ENCODE measurements at places on chromosomes 13 and 19.

- DNase-seq = no peak
Observed at GRCh38 chr13:100895651-100896050, 221.1 kb upstream of the TMTC4 start.

DNA sequence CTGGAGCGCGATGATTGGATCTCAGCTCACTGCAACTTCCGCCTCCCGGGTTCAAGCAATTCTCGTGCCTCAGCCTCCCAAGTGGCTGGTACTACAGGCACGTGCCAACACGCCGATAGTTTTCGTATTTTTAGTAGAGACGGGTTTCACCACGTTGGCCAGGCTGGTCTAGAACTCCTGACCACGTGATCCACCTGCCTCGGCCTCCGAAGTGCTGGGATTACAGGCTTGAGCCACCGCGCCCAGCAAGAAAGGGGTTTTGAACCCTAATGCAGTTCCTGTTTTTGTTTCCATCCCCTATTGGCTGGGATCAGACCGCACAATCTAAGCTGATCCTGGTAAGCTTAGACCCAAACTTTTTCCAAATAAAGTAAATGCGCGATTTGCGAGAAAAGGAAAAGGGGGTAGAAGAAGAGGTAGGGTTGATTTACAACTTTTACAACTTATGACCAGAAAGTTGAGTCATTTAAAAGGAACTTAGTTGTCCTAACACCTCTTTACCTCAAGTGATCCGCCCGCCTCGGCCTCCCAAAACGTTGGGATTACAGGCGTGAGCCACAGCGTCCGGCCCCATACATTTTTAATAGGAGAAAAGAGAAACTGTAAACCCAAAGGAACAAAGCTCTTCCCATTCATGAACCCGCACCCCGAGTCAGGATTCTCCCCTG lies 764 bp downstream of the ZNF626 start:
- DNase-seq = no peak

DNA sequence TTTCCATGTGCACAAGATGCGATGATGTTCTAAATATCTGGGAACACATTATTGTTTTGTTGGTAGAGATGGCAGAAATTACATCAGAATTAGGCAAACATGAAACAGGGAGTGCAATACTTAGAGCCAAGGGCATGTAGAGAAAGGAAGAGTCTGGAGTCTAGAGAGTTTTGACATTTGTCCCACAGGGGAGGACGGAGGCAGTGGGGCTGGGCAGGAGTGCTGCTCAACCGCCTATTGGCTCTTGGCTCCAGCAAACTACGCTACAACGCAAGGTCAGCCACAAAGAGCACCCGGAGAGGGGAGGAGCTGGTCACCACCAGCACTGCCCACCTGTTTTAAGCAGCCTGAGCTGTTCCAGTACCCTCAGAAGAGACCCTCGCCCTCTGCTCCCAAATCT lies 108.3 kb downstream of the ABCC4 start:
- no peak for DNase-seq

- no peak for DNase-seq
Observed at GRCh38 chr13:76175961-76176725, 540.0 kb downstream of the LMO7 start.

GRCh38 chr19:39144290-39145071 lies 18.9 kb downstream of the PAK4 start:
- no peak for DNase-seq

DNA sequence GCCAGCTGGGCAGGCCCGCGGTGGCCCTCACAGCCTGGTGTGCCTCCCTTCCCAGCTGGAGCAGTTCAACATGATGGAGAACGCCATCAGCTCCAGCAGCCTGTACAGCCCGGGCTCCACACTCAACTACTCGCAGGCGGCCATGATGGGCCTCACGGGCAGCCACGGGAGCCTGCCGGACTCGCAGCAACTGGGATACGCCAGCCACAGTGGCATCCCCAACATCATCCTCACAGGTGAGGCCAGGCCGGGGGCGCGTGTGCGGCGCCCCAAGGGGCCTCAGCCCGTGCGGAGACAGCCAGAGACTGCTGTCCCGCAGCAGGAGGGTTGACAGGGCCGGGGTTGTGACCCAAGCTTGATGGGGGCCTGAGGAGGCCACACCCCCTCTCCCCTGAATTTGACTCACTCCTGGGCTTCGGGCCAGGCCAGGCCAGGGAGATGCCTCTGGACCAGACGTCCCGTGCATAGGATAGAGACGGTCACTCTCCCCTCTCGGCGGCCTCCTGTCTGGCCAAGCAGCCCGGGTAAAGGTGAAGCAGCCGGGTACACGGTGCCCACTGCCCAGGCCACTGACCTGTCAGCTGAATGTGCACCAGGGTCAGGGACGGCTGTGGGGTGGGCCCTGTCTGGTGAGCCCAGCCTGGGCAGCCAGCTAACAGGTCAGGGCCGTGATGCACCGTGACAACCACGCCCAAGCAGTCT lies 15.4 kb downstream of the COMP start:
- peak; percentile 84 for DNase-seq

- DNase-seq = no peak
Observed at GRCh38 chr13:40652588-40652940, 13.9 kb downstream of the FOXO1 start.

- DNase-seq = no peak
Observed at GRCh38 chr13:71524613-71525304, 342.2 kb downstream of the DACH1 start.

- no peak for DNase-seq
Observed at GRCh38 chr19:28103921-28104320, 1109.0 kb downstream of the UQCRFS1 start.

DNA sequence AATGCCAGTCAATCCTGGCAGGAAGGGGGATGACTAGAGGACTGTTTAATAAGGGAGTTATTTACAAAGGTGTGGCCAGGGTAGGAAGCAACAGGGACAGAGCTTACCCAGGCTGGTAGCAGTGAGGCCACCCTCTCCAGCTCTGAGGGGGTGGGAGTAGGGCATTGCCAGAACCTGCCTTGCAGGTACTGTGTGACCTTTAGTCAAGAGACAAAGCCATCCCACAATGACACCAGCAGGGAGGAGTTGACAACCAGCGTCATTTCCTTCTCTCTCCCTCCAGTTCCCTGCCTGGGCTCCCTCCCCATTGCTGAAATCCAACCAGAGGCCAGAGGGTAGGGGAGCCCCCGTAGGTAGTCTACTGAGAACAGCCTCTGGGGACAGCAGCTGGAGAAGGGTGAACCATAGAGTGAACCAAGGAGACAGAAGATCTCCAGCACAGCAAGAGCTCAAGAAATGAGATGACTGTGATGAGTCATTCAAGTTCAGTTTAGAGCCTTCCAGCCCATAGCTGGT lies 33.3 kb upstream of the SPATA13 start:
- no peak for DNase-seq

DNA sequence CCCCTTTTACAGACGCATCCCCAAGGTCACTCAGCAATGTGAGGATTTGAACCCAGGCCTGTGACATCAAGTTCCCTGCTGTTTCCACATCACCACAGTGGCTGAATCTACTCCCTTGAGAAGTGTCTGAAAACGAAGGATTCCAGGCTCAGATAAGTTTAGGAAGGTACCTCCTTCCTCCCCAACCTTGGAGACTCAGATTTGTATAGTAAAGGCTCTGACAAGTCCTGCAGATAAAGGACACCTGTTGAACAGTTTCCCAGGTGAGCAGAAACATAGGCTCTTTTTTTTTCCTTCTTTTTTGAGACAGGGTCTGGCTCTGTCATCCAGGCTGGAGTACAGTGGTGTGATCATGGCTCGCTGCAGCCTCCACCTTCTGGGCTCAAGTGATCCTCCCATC lies 56.4 kb upstream of the PTPRS start:
- no peak for DNase-seq
